NCI-H1105 (cell line): ENCODE measurements at places on chromosomes 12 and 14.

GRCh38 chr14:68440820-68441219 lies 352.0 kb downstream of the ZFP36L1 start:
- no peak for DNase-seq

DNA sequence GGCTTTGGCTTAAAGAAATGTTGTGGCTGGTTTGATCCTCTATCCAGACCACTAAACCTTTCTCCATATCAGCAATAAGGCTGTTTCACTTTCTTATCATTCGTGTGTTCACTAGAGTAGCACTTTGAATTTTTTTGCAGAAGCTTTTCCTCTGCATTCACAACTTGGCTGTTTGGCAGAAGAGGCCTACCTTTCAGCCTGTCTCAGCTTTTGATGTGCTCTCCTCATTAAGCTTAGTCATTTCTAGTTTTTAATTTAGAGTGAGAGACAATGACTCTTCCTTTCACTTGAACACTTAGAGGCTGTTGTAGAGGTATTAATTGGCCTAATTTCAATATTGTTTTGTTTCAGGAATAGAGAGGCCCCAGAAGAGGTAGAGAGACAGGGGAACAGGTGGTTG lies 13.8 kb downstream of the KCNMB4 start:
- no peak for DNase-seq

DNA sequence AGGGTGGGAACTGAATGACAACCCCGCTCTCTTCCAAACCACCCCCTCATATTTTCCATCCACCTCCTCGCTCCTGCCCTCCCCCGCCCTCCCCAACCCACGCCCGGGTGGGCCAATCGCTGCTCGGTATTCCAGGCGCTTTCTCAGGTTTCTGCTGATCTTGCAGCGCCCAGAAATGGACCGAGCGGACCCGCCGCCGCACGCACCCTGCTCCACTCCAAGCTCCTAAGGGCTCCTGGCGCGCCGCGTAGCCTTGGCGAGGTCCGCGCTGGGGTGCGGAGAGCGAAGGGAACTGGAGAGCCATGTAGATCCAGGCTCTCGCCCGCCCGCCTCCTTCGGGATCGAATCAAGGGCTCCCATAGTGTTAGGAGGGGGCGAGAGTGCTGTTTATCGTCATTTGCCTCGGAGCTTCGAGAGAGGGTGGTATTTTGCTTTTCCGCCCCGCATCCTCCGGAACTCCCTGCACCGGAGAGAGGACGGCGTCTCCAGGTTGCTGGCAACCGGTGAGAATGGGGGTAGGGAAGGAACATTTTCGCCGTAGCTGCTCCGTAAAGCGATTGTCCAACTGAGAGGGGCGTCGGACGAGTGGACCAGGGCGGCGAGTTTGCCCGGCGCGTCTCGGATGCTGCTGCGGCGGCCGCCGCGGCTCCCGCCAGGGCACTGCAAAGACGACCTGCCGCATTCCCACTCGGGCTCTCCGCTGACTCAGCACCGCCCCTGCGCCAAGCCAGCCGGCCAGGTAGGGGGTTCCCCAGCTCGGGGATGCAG lies at the start of gene KCNA1:
Gene KCNA1 (plus strand): TSS at position 172 of the 768 bp plus-strand sequence. CDS start 1,474 bp downstream, outside the sequence.
- peak; percentile 35 for DNase-seq

DNA sequence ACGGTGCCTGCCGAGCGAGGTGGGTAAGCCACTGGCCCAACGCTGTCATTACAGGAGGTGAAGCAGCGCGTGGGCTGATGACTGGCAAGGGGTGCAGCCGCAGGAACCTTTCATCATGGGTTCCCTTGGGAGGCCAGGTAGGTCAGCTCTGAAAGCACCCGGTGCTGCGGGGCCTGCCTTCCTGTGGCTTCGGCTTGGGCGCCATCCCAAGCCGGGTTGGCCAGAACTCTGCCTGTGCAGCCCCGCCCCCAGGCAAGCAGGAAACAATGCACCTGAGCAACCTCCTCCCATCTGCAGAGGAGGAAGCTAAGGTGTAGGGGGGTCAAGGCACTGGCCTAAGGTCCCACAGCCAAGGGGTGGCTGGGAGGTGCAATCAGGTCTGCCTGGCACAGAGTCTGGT lies 20.0 kb upstream of the HHIPL1 start:
- DNase-seq = no peak

GRCh38 chr12:113416091-113416754 lies 6.0 kb upstream of the SDSL start:
- no peak for DNase-seq

GRCh38 chr12:5013266-5013730 lies 30.4 kb upstream of the KCNA5 start:
- no peak for DNase-seq

GRCh38 chr12:45212064-45212463 lies 3.8 kb upstream of the ANO6 start:
- no peak for DNase-seq

DNA sequence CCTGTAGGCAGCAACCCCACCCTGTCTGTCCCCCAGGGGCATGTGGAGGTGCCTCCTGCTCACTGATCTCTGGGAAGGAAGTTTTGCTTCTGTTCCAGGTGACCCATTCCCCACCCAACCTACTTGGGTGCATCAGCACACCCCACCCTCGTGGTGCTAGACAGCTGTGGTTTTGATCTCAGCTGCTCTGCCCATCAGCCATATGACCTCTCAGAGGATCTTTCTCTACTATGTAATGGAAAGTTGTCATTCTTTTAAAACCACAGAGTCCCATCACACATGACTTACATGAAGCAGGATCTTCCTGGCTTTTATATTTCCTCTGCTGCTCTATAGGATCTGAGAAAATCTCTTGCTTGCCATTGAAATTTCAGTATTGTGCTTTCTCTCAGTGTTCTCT lies 13.5 kb upstream of the KRT82 start:
- no peak for DNase-seq

DNA sequence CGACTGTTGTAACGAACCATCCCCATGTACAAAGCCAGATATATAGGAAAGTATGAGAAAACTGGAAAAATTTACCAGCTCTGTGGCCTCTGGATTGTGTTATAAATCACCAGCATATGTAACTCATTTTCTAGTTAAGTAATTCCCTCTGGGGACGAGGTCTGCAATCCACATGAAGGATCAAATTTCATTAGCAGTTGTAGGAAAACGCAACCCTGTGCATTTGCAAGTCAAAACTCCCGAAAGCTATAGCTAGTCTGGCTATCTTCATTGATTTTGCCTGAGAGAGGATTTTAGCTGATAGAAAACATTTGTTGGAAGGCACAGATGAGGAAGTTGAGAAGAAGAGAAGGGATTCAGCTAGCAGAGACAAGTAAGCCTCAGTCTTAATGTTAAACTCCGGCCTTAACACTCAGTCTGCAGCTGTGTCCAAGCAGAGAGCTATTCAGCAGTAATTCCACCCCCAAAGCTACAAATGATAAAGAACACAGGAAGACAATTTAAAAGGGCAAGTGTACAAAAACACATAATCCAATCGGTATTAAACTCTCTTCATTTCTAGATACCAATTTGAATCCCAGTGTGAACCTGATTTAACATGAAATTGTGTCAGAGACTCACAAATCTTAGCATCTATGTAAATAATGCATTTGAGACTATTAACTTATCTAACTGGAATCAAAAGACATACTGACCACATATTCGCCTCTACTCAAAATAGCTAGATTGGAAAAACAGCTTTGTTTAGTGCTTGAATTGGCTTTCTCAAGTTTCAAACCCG lies 54.2 kb upstream of the CERS5 start:
- no peak for DNase-seq

- DNase-seq = no peak
These were observed 135.9 kb upstream of the MDM1 start for GRCh38 chr12:68468036-68468435.

- DNase-seq = no peak
These were observed 119.0 kb upstream of the SLC38A4 start for GRCh38 chr12:46944771-46945170.

GRCh38 chr12:84911271-84912197 lies 1.1 kb downstream of the SLC6A15 start:
- DNase-seq = peak; percentile 80

DNA sequence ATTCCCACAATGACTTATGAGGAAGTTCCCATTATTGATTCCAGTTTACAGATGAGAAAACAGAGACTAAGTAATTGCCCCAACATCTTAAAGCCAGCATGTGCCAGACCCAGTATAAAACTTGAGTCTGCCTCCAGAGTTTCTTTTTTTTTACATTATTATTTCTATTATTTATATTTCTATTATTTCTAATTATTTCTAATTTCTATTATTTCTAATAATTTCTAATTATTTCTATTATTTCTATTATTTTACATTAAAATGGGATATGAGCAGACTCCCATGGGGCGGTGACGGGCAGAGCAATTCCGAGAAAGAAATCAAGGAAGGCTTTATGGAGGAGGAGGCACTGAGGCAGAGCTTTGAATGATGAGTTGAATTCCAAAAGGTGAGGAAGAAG lies 54.4 kb upstream of the BDKRB2 start:
- DNase-seq = no peak

DNA sequence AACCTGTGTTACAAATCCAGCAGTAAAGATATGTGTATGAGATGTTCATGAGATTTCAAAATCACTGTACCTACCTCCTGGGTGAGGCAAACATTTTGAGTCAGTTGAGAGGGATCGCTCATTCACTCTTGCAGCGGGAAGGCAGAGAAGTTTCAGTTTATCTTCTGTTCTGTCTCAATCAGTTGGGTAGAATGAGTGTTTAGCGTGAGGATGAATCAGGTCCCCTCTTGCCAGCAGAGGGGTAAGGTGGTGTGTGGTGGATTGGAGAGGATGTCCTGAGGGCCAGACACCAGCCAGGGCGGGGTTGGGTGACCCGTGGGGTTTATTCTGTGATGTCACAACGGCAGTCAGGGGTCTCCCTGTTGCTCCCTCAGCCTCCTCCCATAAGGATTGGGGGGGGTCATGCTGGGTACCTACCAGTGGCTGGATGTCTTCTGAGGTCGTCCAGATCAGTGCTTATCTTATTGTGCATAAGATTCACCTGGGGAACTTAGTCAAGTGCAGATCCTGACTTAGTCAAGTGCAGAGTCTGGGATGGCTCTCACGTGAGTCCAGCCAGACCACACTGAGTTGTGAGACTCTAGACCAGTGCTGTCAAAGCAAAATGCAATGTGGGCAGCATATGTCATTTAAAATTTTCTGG lies at the start of gene GSG1:
Gene GSG1 (minus strand): TSS at position 277 of the 643 bp plus-strand sequence. CDS start 155 bp downstream, at position 122.
- DNase-seq = no peak

- DNase-seq = no peak
These were observed 606 bp downstream of the EP400 start for GRCh38 chr12:131950182-131950913.

GRCh38 chr12:6928703-6929407 lies 1.1 kb downstream of the ATN1 start:
- DNase-seq = no peak

DNA sequence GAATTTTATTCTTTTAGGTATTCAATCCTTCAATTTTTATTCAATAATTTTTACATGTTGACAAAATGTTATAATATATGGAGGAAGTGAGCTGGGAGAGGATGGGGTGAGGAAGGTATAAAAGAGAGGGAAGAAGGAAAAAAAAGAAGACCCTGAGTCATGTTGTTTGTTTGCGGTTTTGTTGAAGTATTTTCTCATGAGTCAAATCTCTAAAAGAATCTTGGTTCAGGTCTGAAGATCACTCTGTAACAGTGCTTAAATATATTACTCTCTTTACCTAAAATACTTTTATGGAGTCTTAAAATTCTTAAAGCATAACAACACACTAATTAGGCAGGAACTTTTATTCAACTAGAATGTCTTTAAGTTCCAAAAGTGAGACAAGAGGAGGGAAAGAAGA lies 489.6 kb upstream of the GARIN6 start:
- no peak for DNase-seq

- DNase-seq = no peak
These were observed 251.9 kb upstream of the PRKD1 start for GRCh38 chr14:30179381-30180130.

DNA sequence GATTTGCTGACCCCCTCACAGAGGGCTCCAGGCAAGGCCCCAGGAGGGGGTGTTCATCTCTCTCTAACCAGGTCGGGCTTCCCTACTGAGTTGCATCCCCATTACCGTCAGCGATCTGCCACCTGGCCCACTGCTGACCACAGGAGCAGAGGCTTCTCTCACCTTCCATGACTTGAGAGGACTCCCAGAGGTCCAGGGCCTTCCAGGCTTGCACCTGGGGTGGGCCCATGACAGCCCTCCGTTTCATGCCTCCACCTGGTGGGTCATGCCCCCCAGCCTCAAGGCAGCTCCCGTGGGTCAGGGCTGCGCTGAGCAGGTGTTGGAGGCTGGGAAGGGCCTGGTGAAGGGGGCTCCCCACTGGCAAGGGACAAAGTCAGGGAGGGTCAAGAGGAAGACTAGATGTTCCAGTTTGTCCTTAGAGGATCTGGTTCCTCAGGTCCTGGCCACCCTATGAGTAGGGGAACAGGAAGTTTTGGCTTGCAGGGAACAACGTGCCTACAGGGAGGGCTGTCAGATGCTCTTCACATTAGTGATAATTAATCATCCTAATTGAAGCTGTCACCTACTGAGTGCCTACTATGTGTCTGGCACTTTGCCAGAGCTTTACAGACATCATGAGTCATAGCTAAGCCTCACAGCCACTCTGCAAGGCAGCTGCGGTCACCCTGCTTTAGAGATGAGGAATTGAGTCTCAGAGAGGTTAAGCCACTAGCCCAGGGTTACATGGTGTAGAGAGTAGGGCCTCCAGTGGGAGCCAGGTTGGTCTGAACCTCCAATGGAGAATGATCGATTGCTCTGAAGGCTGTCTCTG lies 13.8 kb downstream of the NFKBIA start:
- DNase-seq = no peak

DNA sequence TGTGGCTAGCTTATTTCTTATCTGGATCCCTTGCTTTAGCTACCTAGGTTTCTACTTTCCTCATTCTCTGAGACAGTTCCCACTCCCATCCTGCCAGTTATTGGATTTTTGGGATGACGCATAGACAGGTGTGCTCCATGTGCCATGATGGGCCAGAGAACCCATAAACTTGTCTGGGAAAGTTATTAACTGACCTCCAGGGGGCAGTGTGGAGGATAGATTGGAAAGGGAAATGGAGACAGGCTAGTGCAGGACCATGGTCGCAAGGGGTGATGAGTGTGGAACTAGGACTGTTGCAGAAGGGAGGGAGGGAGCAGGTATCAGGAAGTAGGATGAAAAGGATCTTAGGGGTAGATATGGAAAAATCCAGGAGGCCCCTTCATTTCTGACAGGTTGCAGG lies 80.3 kb downstream of the ESRRB start:
- peak; percentile 62 for DNase-seq

- DNase-seq = no peak
These were observed 47.9 kb upstream of the CERS5 start for GRCh38 chr12:50215033-50215432.

- DNase-seq = no peak
These were observed 474.1 kb downstream of the FLRT2 start for GRCh38 chr14:86003998-86004397.

GRCh38 chr12:66352197-66352596 lies 49.9 kb downstream of the HELB start:
- no peak for DNase-seq

DNA sequence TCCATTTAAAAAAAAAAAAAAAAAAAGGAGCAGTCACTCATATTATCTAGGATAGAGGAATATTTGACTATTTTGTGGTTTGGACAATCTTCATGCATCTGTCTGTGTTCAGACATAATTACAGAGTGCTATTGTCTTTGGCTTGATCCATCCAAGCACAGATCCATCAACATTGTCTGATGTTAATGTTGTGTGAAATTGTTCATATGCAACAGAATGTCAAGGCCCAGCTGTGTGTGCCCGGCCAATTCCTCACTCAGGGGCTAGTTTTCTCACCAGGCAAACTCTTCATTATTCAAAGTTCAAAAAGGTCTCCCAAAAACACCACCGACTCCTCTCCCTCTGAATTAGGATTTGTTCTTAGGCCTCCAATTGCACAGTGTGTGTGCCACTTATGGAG lies 324.9 kb upstream of the TMTC1 start:
- DNase-seq = no peak
